ENCODE measurements at places on chromosomes 3 and 15.

GRCh38 chr15:93973287-93973686 lies 258.1 kb upstream of the MCTP2 start:
- DNase-seq = no peak

- DNase-seq = no peak
Observed at GRCh38 chr15:41001524-41002214, 48.4 kb downstream of the CHAC1 start.

GRCh38 chr15:90489944-90490343 lies 39.8 kb upstream of the CRTC3 start:
- DNase-seq = no peak

DNA sequence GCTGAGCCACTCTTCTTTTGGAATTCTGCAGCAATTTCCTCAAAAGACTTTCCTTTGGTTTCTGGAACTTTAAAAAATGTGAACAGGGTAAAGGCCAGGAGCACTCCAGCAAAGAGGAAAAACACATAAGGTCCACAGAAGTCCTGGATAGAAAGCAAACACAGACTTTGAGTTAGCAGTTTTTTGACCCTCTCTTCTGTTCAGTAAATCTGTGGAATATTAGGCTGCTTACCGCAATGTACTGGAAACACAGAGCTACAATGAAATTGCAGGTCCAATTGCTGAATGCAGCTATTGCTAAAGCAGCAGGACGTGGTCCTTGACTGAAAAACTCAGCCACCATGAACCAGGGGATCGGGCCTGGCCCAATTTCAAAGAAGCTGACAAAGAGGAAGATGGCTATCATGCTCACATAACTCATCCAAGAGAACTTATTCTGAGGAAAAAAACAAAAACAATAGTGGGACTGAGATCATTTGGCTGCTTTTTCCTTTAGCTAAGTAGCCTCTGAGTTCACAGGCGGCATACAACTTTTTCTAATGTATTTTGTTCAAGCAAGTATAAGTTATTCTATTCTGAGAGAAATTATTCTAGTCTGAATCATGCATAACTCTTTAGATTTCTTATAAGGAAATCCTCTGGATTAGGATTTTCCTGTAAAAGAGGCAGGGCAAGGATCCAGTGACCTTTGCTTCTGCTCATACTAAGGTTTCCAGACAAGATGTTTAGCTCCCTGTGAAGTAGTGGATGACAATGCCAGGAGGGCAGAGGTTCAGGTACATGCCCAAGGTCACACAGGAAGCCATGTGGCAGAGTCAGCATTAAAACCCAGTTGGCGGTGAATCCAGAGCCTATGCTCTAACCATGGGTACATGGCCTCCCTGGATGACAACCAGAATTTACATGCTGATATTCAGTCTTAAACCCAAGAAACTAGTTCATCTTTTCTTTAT lies 28.3 kb downstream of the SLC2A2 start:
- DNase-seq = no peak

DNA sequence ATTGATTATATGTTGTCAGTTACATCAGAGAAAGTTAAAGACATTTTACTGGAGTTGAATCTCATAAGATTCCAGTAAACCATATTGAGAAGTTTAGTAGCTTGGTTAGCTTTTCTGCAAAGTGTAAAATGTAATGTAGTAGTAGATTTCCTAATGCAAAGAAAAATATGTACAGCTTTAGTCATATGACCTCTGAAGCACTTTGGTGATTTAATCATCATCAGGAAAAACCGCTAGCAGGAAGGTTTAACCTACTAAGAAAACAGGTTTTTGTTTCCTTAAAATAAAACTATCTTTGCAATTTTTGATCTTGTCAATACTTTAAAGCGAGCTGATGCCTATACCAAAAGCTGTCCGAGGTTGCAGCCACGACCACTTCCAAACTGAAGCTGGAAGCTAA lies 364.6 kb upstream of the ZNF385D start:
- DNase-seq = no peak

DNA sequence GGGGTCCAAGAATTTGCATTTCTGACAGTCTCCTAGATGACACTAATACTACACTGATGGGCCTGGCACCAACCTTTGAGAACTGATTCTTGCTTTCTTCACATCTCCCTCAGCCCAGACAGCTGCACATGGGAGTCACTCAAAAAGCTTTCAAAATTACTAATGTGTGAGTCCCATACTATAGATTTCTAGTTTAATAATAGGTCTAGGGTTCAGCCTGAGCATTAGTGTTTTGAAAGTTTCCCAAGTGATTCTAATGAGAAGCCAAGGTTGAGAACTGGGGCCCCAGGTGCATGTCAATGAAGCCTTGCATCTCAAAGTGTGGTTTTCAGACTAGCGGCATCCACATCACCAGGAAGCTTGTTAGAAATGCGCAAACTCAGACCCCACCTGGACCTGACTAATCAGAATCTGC lies 159.9 kb upstream of the CMC1 start:
- DNase-seq = no peak

- DNase-seq = no peak
Observed at GRCh38 chr3:16388850-16389441, 123.9 kb downstream of the OXNAD1 start.

DNA sequence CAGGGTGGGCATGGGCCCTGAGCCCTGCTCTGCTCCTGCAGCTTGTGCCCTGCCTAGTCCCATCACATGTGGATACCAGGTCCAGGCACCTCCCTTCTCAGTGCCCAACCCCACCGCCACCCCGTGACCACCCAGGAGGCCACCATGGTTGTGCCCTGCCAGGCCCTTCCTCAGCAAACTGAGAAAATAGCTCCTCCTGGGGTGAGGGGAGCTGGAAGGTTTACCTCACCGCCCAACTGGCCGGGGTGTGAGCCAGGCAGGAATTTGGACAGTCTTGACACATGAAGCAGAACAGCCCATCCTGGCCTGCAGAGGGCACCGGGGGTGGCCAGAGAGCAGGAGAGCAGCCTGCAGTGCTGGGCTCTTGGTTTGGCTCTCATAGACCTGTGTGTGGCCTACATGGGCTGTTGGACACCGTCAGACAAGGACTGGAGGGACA lies 11.4 kb upstream of the C3orf22 start:
- DNase-seq = no peak

DNA sequence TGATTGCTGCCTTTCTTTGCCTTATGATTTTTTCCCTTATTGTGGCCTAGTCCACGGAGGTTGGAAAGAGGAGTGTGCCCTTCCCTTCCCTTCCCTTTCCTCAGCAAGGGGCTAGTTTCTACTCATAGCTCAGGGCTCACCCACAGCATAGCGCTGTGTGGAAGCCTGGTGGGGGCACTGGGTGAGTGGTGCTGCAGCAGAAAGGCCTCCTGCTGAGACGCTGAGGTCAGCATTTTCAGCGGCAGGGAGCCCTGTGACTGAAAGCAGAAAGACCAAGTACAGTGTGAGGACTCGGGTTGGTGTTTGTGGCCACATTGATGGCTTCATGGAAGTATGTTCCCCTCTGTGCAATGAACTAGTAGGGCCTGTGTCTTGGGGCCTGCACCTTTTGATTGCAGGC lies 21.9 kb downstream of the CACNA1D start:
- no peak for DNase-seq

DNA sequence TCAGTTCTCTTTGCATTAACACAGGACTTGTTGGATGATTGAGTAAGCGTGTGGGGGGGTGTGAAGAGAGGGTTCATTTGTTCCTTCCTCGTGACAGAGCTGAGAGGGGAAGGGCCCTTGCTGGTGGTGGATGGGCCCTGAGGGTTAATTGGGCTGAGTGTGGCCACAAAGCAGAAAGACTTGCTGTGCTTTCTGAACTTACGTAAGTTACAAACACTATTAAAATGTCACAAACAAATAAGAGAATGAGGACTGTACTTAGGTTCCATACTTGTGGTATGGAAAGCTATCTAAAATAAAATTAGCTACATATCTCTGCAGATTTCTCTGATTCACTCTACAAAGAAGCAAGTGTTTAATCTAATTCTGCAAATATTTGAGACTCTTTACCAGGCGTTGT lies 231.3 kb downstream of the LPP start:
- no peak for DNase-seq

DNA sequence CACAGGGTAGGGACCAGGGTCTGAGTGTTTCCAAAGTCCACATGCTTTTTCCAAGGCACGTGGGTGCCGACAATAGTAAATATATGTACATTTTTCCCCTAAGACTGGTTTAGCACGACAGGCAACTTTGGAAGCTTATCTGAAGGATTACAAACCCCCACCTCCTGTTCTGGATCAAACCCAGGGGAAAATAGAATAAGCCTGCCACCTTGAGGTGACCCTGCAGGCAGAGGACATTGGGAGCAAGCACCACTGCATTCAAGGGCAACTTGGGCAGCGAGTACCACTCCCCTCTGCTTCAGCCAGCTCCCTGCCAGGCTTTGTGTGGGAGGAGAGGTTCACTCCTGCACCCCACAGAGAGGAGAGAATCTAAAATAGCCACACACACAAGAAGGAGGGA lies 44.8 kb downstream of the KBTBD12 start:
- peak; percentile 14 for DNase-seq

DNA sequence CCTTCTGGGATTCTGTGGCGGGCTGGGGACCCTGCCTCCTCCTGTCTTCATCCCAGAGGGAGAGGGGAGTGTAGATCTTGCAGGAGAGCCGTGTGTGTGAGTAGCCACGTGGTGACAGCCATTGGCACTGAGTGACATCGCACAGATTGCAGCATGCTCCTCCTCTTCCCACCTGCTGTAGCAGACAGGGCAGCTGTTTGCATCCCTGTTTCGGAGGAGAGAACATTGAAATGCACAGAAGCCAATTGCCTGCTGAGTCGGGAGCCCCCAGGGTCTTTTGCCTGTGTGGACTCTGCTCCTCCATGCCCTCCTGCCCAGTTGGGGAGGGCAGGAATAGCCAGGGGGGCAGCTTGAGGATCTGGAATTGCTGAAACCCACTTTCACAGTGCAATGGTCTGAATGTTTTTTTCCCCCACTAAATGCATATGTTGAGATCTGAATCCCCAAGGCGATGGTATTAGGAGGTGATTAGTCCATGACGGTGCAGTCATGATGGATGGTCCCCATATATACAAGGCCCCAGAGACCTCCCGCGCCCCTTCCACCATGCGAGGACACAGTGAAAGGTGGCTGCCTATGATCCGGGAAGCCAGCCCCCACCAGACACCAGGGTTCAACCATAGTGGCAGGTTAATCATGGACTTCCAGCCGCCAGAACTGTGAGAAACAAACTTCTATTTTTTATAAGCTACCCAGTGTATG lies 66.8 kb downstream of the CHRNA7 start:
- no peak for DNase-seq

GRCh38 chr3:7973006-7973405 lies 528.6 kb upstream of the LMCD1 start:
- no peak for DNase-seq

DNA sequence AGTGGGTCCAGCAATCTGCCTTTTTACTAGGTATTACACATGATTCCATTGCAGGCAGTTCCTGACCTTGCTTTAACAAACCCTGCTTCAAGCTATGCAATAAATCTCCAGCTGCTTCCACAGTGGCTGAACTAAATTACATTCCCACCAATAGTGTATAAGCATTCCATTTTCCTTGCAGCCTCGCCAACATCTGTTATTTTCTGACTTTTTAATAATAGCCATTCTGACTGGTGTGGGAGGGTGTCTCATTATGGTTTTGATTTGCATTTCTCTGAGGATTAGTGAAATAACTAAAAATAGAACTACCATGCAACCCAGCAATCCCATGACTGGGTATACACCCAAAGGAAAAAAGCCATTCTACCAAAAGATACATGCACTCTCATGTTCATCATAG lies 36.4 kb upstream of the DNAJC13 start:
- DNase-seq = no peak

GRCh38 chr3:5036858-5037257 lies 57.6 kb downstream of the BHLHE40 start:
- DNase-seq = no peak

DNA sequence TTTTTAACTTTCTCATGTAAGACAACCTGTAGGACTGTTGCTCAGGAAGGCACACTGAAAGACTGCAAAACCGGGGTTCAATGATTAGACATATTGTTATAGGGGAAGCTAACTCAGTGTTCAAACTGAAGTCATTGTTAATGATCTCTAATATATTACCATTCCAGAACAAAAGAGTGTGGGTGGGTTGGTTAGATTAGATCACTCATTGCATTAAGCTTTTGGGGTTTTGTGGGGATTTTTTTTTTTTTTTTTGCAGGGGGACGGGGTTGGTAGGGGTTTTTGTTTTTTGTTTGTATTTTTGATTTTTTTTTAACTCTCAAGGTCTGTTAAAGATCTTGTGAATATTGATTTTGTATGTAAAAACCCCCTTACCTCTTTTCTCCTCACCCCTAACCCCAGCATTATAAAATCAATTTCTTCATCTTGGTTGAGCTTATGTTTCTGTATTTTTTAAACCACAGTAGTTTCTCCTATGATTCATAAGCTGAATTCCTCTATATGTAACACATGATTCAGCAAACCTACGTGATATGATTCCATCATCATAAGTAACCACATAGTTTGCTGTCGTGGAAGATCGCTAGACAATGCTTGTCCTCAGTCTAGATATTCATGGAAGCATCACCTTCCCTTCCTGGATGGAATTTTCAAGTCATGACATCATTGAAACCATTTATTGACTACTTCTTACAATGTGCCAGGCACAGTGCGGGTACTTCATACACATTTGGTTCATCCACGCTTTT lies 544.1 kb upstream of the MDFIC2 start:
- DNase-seq = no peak

DNA sequence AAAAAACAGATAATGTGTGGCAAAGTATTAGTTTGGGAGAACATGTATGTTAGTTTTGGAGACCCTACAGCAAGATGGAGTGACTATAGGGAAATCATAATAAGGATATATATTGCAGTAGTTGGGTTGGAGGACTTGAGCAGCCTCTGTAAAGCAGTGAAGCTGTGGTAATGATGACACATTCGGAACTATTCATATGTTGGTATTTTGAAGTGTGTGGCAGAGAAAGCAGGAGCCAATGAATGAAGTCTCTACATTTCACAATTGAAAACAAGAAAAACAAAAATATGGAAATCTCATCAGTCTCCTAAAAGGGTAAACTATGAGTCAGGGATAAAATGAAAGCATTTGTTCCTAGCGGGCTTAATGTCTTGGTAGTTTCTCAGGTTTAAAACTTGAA lies 645.9 kb downstream of the OTOL1 start:
- DNase-seq = no peak

- no peak for DNase-seq
Observed at GRCh38 chr15:40080104-40080503, 28.6 kb downstream of the BMF start.

GRCh38 chr3:160008961-160009360 lies 20.3 kb downstream of the IL12A start:
- no peak for DNase-seq

- no peak for DNase-seq
Observed at GRCh38 chr15:85463976-85464375, 83.6 kb downstream of the AKAP13 start.

- no peak for DNase-seq
Observed at GRCh38 chr15:57458356-57458781, 82.1 kb downstream of the CGNL1 start.

GRCh38 chr15:50830477-50831354 lies 65.2 kb upstream of the SPPL2A start:
- DNase-seq = no peak

- DNase-seq = peak; percentile 79
Observed at GRCh38 chr3:187066228-187066995, 72.9 kb downstream of the RPL39L start.

GRCh38 chr15:100200287-100200880 lies 141.4 kb downstream of the ADAMTS17 start:
- no peak for DNase-seq

GRCh38 chr15:96093063-96093462 lies 237.4 kb upstream of the NR2F2 start:
- no peak for DNase-seq
